NCI-H1694 (cell line): ENCODE measurements at places on chromosomes 12 and 14.

- DNase-seq: no peak
Observed at GRCh38 chr14:58133739-58134138, 18.3 kb downstream of the ARMH4 start.

- DNase-seq: no peak
Observed at GRCh38 chr12:15118955-15119354, 102.3 kb downstream of the RERG start.

DNA sequence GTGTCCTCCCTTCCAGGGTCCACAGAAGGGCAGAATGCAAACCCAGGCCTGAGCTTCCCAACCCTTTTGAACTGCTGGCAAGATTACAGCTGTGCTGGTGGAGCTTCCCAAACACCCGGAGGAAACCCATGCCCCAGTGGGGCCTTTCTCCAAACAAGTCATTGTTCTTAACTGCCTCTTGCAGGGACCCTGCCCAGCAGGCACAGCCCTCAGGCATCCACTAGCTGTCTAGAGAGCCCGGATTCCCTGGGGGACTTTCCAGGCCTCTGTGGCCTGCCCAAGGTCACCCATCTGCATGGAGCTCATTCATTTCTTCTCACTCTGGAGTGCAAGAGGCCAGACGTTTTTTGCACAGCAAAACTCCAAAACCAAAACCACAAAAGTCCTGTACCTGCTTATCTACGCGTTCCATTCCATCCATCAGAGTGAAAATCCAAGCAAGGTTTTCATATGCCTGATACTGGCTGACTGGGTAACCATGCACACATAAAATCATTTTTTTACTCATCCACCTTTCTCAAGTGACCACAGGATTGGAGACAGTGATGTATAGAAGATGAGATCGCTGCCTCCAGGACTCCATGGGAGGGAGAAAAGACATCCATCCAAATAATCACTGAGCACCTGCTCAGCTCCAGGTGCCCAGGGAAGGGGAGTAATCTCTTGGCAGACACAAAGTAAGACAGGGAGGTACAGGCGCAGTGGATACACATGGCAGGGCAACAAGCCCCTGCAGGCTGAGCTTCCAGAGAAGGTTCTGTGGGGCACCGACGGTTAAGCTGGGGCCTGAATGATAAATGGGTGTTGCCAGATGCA, 17.2 kb upstream of the BDKRB2 start:
- DNase-seq: no peak

DNA sequence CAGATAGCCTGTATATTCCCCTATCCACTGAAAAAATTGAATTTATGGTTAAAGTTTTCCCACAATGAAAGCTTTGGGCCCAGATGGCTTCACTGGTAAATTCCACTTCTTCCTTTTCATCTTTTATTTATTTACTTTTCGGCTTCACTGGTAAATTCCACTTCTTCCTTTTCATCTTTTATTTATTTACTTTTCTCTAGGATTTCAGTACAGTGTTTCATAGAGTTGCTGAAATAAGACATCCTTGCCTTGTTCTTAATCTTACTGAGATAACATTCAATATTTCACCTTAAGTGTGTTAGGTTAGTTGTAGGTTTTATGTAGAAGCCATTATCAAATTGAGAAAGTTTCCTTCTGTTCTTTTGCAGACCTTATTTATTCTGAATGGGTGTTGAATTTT, 18.9 kb upstream of the KLRG1 start:
- DNase-seq: no peak

DNA sequence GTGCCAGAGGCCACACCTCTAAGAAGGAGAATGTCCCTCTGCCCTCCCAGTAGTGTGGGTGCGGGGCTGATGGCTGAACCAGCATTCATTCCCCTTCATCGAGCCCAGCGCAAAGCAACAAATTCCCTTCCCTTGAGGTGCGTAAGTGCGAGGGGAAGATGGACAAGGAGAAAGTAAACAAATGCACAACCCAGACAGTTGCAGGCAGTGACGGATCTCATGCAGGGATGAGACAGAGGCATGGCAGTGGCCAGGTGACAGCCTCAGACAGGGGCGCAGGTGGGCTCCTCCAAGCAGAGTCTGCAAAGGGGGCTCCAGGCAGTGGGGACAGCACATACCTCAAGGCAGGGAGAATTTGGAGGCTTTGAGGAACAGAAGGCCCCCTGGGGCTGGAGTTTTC, 2.3 kb upstream of the MYL2 start:
- no peak for DNase-seq

GRCh38 chr14:30915596-30915995, 41.2 kb downstream of the COCH start:
- DNase-seq: no peak

DNA sequence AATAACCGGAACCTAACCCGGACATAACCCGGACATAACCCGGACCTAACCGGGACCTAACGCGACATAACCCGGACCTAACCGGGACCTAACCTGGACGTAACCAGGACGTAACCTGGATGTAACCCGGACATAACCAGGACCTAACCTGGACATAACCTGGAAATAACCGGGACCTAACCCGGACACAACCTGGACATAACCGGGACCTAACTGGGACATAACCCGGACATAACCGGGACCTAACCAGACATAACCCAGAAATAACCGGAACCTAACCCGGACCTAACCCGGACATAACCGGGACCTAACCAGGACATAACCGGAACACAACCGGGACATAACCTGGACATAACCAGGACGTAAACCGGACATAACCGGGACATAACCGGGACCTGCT, 6.7 kb upstream of the FBRSL1 start:
- no peak for DNase-seq

- no peak for DNase-seq
Observed at GRCh38 chr14:26845151-26845818, 247.5 kb upstream of the NOVA1 start.

GRCh38 chr12:75177997-75178396, 31.6 kb downstream of the KCNC2 start:
- no peak for DNase-seq

DNA sequence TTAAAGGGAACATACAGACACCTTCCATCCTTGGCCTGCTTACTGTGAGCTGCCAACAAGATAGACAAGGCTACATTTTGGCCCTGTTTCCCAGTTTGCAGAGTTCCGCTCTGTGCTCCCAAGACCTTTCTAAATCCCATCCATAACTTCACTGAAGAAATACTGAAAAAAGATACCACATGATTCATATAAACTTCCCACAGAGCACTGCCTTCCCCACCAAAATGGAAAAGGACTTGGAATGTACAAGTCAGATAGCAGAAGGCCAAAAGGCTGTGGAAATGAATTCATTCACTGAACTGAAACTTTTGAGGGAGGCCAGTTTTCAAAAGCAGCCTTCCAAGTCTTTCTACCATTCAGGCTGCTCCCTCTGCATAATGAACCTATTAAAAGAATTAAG, 29.6 kb downstream of the PDZRN4 start:
- no peak for DNase-seq

DNA sequence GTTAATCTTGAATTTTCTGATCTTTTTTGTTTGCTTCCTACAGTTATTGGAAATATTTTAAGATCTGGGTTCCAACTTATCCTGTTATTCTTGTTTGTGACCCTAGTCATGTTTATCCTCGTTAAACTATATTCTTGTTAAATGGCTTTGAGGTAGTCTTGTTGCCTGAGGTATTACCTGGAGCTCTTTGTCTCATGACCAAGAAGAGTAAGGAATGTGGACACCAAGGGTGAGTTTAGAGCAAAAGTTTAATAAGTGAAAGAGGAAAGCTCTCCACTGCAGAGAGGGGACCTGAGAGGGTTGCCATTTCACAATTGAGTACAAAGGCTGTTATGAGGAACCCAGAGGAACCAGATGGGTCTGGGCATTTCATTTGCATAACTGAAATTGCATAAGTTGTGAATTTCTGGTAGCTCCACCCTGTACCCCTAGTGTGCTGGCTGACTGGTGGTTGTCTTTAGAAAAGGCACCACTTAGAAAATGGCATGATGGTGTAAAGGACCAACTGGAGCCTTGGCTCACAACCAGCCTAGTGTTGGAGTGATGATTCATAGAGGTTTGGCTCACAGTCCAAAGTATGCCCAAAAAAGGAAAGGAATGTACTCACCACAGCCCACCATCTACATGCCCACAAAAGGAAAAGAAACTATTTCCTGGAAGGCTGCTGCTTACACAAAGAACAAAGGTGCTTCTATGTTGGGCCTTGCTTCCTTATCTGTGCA, 36.7 kb upstream of the RESF1 start:
- DNase-seq: no peak

- DNase-seq: no peak
Observed at GRCh38 chr12:1670358-1671268, 20.3 kb upstream of the ADIPOR2 start.

DNA sequence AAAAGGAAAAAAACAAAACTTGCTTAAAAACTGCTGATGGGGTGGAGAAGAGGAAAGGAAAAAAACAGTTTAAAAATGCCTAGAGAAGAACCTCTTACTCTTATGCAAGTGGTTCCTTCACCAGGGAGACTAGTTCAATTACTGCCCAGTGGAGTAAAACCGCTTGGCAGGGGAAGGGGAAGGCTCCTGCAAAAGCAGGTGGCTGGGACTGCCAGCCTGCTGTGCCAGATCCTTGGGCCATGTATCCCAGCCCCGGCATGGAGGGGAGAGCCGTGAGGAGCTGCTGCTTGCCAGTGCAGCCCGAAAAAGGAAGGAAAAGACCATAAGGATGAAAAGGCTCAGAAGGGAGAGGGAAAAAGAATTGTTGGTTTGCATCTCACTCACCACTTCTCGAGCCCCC, 123.0 kb downstream of the FSCB start:
- DNase-seq: no peak

DNA sequence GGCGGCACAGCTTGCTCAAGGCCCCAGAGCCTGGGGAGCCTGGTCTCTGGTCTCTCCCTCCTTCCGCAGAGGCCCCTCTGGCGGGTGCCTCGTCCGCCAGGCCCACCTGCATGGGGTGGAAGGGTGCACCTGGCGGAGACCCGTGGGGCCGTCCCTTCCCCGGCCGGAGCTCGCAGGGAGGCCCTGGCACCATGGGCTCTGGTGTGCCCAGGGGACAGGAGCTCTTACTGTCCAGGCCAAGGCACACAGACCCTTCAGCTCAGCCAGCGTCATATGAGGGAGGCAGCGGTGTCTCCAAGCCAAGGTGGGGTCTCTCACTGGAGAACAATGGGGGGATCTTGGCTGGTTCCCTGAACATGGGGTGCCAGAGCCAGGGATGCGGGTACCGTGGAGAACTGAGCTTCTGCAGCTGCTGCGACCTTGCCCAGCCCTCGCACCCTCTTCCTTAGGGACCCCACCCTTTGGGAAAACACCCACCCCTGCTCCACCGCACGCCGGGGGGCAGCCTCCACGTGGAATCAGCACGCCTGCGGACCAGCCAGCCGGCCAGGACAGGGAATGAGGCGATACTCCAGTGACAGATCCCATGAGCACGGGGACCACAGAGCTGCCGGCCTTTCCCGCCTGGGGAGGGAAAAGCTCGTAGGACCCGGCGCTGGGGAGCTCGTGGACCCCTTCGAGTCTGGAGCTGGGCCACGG, 25.7 kb upstream of the GALNT9 start:
- no peak for DNase-seq

- no peak for DNase-seq
Observed at GRCh38 chr12:26246483-26247164, 51.3 kb downstream of the SSPN start.

DNA sequence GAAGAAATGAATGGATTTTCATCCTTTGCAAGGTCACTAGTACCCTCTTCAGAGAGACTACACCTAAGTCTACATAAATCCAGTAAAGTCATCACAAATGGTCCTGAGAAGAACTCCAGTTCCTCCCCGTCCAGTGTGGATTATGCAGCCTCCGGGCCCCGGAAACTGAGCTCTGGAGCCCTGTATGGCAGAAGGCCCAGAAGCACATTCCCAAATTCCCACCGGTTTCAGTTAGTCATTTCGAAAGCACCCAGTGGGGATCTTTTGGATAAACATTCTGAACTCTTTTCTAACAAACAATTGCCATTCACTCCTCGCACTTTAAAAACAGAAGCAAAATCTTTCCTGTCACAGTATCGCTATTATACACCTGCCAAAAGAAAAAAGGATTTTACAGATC, 40.8 kb downstream of the SPATA7 start:
- DNase-seq: no peak

DNA sequence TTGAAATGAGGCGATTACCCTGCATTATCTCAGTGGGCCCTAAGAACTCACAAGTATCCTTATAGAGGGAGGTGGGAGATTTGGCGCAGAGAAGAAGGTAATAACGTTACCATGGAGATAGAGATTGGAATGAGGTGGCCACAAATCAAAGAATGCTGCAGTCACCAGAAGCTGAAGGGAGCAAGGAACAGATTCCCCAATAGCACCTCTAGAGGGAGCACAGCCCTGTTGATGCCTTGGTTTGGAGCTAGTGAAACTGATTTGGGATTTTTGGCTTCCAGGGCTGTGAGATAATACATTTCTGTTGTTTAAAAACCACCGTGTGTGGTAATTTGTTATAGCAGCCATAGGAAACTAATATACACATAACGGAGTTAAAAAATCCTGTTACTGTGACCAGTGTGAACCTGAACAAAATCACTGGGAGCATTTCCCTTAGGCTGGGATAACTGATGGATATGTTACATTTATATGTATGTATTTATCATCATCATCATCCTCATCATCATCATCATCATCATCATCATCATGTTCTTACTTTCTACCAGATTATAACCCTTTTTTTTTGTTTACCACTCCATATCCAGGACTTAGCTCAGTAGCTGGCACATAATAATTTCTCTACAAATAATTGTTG, 100.3 kb downstream of the LIN7A start:
- peak; percentile 41 for DNase-seq

GRCh38 chr12:53113951-53114350, 10.7 kb downstream of the SOAT2 start:
- no peak for DNase-seq

DNA sequence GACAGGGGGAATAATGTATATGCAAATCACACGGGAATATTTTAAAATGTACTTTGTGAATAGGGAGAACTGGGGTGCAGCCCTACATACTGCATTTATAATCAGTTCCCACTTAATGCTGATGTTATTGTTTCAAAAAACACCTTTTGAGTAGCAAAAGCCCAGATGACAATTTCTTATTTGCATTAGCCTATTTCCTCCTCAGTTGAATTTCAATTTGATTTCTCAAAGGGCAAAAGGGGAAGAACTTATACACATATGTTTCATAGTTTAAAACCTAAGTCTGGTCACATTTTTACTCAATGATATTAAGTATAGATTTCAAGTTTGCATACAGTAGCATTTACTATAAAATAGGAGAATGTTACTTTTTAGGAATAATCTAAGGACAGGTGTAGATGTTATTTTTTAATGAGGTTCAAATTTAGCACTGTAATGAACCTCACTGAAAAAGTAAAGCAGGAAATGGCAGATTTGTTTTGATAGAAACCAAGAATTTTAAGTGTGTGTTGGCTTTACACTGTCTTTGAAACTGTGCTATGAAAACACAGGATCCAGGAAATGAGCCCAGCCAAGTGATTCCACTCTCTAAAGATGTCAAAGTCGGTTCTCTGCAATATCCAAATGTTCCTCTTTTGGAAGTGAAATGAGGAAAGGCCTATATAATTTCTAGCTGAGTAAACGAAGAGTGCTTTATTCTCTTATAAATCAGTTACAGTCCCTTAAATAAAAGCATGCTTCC, 367.4 kb downstream of the BTG1 start:
- no peak for DNase-seq

- peak; percentile 21 for DNase-seq
Observed at GRCh38 chr12:1592444-1593173, 1.8 kb downstream of the FBXL14 start.
